ENCODE measurements at places on chromosomes 11 and 22.
A peak's percentile ranks its signal among the peaks of the same experiment; 100 is the strongest.

GRCh38 chr22:27456696-27457503, 344.7 kb downstream of the MN1 start:
- no peak for DNase-seq

GRCh38 chr11:47553406-47553743, 443 bp upstream of the CELF1 start:
- DNase-seq = no peak

DNA sequence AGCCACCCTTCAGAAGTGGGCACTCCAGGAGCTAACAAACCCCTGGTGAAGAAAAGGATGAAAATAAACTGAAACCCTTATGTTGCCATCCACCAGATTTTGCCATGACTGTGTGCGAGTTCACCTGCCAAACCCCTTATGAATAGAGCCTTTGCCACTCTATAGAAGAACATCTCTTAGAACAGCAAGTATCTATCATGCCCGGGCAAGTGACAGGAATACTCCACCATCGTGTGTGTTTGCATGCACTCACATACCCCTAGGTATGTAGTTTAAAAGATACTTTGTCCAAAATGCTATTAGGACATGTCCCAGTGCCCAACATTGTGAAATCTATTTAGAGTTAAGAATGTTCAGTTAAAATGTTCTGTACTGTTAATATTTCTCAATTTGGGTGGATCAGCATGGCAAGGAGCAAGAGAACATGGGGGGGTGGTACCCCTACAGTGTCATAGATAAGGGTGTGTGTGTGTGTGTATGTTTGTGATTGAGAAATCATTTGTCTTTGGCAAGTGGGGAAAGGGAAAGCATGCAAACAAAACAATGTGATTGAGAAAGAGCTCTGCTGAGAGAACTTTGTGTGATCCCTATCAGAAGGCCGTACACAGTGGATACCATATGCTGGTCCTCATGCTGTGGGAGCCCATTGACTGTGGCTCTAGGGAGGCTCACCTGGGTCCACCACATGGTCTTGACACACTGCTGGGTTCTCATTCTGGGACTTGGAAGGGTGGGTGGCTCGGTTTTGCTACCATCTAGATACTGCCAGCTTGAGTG, 94.9 kb downstream of the ZBTB16 start:
- no peak for DNase-seq

DNA sequence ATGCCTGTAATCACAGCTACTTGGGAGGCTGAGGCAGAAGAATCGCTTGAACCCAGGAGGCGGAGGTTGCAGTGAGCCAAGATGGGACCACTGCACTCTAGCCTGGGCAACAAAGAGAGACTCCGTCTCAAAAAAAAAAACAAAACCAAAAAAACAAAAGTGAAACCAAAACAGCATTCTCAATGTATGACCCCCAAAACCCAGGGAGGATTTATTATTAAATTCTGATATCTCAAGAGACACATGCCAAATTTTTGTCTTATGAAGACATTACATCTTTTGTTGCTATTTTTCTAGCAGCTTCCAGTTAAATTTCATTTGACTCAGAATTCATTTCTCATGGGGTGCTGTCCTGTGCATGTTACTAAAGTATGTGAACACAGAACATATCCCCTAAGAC, 3.0 kb upstream of the YPEL4 start:
- no peak for DNase-seq

DNA sequence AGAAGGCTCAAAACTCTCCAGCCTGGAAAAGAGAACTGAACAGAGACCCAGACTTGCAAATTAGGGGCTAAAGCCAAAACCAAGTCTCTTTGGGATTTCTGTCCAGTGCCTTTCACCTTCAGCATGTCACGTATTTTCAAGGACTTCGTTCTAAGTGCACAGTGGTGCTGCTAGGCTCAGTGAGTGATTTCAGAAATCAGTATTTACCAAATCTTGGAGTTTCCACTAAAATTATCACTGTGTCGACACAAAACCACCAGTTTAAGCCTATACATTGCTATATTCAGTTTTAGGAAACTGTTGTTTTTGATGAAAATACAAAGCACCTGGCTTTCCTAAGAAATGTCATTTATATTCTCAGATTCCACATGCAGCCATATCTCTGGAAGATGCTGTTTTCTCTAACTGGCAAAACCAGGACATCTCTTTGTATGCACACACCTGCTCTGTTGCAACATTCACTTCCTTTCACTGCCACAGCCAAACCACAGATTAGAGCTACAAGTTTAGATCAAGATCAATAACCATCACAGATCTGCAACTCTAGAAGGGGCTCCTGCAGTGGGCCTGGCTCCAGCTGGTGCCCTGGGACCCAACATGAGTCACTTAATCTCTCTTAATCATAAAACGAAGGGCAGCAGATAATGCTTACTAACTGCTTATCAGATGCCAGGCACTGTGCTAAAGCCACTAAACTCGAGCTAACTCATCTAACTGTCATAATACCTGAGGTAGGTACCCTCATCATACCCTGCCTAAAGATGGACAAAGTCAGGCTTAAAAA, 22.3 kb downstream of the SMCO4 start:
- no peak for DNase-seq

- DNase-seq = no peak
Measured at GRCh38 chr11:45646275-45646927, 19.0 kb downstream of the CHST1 start.

GRCh38 chr22:22752556-22753477, 108.4 kb downstream of the GGTLC2 start:
- peak; percentile 83 for DNase-seq

- DNase-seq = no peak
Measured at GRCh38 chr22:29706486-29706885, 13.3 kb upstream of the CABP7 start.

GRCh38 chr11:75558939-75559843, 2.9 kb upstream of the SERPINH1 start:
- DNase-seq = no peak

DNA sequence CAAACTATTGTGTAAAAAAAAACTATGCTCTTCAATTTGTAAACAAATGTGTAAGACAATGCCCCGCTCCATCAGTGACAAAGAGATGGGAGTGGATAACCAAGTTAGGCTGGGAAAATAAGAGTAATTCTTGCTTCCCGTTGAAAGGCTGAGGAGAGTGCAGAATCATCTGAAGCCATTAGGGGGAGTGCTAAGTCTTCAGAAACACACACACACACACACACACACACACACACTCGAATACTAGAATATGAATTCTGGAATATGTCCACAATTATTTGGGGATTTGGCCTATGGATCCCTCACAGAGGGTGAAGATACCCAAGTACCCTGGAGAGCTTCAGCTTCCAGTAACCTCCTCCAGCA, 27.8 kb upstream of the ROBO3 start:
- DNase-seq = peak; percentile 77

GRCh38 chr22:22167791-22168189, 76.8 kb upstream of the VPREB1 start:
- no peak for DNase-seq

DNA sequence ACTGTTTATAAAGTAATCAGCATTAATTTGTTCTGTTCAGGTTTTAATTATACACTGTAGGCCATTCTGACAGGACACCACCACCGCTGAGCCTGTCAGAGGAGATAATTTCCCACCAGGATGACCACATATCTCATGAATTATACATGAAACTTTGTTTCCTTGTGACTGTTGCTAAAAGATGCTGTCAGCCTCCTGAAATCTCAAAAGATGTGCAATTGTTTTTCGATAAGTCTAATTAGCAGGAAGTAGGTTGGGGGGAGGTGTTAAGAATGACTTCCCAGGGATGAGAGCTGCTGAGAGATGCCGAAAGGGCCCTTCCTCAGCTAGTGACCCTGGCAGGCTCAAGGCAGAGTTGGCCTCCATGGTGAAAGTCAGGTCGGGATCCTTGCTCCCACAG, 485.4 kb downstream of the SOX6 start:
- DNase-seq = peak; percentile 44

DNA sequence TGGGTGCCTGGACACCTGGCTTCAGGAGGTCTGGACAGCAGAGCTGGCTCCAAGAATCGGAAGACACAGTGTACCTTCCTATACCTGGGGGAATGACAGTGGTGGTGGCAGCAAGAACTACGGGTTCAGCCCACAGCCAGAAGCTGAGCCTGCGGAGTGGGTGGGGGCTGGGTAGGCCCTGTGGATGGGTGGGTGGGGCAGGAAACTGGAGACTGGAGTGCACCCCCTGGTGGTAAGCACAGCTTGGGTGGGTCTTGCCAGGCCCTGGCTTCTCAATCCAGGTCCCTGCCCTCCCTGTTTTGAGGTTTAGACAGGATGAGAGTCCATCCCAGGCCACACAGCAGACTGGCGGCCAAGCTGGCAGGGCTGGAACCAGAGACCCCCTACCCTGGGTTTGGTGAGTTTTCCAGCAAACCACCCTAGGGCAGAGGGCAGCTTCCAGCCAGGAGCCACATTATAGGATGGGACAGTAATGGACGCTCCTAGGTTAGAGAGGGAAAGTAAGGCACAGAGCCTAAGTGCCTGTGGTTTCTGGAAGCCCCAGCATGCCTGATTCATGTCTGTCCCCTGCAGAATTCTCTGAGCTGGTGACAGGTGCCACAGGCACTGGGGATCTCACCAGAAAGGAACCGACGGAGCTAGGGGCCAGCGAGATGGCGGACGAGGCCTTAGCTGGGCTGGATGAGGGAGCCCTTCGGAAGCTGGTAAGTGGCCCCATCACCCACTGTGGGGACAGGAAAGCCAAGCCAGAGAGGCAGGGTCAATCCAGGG, 1.7 kb downstream of the SMTN start:
- DNase-seq = no peak

DNA sequence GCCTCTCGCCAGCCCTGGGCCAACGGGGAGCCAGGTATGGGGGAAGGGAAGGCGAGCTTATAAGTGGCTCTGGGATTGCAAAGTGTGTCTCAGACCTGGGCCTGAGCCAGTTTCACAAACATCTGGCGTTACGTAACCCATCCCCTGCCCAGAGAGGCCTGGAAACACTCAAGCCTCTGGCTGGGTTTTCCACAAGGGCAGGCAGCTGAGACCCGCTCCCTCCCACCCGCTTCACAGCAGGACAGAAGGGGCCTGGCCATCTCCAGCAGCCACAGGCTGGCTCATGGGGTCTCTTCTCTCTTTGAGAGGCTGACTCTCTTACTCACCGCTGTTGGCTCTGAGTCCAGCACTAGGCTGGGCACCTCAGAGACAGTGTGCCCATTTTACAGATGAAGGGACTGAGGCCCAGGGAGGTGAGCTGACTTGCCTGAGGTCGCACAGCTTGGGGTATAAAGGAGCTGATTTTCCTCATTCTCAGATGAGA, 44.5 kb downstream of the TRIOBP start:
- no peak for DNase-seq

Data from vagina (tissue), 2 donors.